ENCODE measurements at places on chromosomes 13 and 19.

DNA sequence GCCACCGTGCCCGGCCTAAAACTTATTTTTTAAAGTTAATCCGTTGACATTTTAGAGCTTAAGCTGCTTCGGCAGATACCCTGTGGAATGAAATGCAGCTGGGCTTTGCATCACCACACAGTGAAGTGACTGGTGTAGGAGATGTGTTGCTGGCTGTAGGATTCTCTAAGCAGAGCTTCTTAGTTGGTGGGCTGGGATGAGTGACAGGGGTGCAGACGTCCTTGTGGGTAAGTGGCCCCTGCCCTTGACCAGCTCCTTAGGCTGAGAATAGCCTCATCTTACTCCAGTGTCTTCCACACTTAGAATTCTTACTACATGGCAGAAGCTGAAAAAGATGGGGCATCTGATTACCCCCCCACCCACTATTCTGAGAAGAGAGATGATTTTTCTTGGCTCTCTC lies 11.6 kb downstream of the GATAD2A start:
- no peak for DNase-seq

- no peak for DNase-seq
Observed at GRCh38 chr13:89401264-89401675, 1730.1 kb downstream of the SLITRK5 start.

DNA sequence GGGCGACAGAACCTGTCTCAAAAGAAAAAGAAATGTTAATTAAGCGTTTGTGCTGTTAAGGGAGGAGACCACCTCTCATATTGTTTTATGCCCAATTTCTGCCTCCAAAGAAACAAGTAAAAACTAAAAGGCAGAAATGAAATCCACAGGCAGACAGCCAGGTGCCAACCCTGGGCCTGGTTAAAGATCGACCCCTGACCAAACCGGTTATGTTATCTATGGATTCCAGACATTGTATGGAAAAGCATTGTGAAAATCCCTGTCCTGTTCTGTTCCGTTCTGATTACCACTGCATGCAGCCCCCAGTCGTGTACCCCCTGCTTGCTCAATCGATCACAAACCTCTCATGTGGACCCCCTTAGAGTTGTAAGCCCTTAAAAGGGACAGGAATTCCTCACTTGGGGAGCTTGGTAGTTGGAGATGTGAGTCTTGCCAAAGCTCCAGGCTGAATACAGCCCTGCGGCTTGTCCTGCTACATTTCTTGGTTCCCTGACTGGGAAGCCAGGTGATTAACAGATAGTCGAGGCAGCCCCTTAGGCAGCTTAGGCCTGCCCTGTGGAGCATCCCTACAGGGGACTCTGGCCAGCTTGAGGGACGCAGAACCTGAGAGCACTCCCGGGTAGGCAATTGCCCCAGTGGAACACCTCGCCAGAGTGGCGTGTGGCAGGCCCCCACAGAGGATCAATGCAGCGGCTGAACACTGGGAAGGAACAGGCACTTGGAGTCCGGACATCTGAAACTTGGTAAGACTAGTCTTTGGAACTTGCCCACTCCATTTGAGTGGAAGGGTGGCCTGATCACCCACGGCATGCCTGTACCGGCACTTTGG lies 748 bp upstream of the ZNF552 start:
- no peak for DNase-seq

- no peak for DNase-seq
Observed at GRCh38 chr19:23522431-23522830, 127.2 kb upstream of the ZNF91 start.

- DNase-seq = no peak
Observed at GRCh38 chr13:25249001-25249543, 38.2 kb downstream of the MTMR6 start.

GRCh38 chr13:39451301-39451700 lies 151.7 kb downstream of the LHFPL6 start:
- DNase-seq = no peak

- no peak for DNase-seq
Observed at GRCh38 chr19:13212759-13213330, 62.6 kb downstream of the IER2 start.

DNA sequence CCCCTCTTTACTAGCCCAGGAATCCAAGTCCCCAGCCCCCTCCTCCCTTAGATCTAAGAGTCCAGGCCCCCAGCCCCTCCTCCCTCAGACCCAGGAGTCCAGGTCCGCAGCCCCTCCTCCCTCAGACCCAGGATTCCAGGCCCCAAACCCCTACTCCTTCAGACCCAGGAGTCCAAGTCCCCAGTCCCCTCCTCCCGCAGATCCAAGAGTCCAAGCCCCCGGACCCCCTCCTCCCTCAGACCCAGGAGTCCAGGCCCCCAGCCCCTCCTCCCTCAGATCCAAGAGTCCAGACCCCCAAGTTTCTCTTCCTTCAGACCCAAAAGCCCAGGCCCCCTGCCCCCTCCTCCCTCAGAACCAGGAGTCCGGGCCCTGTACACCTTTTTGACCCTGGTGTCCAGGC lies 11.5 kb downstream of the SPACA6 start:
- DNase-seq = no peak

DNA sequence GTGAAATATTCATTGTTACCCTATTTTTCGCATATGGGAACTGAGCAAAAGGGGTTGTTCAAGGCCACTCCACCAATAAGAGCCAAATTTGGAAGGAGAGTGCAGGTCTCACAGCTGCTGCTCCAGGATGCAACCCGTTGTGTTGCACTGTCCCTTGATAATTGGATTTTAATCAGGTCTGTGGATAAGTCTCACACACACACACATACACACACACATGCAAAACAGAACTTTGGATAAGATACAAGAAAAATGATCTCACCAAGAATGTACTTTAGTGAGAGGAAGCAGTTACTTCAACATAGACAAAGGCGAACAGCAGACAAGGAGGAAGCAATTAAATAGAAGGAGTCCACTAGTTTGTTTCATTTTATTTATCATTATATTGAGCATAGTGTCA lies 127.3 kb upstream of the EDNRB start:
- no peak for DNase-seq

DNA sequence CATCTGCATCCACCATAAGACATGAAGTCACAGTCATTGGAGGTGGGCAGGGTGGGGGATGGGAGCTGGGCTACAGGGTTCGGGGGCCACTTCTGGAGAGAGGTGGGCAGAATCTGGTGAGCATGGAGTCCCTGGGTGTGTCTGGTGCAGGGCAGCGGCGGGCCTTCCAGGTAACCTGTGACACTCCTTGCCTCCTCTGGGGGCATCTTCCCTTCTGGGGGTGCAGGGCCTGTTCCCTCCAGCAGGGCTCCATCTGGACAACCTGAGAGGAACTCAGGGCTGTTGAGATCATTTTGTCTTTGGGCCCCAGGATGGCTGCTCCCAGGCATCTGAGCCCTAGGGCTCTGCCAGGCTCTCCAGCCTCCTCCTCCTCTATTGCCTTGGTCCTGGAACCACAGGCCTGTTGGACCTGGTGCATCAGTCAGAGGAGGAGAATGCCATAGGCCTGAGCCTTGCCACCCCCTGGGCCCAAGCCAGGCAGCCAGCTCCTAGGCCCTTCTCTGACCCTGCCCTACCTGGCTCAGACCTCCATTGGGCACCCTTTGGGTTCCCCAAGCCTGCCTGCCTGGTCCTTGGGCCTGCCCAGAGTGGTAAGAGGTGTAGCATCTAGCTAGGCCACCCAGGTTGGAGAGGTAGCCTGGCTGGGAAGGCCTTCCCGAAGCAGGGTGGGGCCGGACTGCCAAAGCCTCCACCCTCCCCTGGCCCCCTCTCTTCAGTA lies 13.4 kb downstream of the LYL1 start:
- DNase-seq = peak; percentile 70

DNA sequence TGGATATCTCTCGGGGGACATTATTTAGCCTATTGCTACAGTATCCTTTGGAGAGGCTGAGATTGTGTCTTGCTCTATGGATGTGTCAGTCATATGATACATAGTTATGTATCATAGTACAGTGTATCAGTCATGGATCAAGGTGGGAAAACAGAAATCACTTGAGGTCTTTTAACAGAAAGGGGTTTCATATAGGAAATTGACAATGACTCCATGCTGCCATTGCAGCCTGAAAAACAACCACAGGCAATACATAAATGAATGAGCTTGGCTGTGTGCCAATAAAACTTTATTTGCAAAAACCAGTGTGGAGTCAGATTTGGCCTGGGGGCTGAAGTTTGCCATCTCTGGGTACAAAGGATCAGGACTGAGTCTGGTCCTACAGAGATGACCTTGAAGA lies 35.4 kb downstream of the COLGALT1 start:
- DNase-seq = no peak

- DNase-seq = peak; percentile 56
Observed at GRCh38 chr19:1336079-1336684, 47.5 kb upstream of the NDUFS7 start.

DNA sequence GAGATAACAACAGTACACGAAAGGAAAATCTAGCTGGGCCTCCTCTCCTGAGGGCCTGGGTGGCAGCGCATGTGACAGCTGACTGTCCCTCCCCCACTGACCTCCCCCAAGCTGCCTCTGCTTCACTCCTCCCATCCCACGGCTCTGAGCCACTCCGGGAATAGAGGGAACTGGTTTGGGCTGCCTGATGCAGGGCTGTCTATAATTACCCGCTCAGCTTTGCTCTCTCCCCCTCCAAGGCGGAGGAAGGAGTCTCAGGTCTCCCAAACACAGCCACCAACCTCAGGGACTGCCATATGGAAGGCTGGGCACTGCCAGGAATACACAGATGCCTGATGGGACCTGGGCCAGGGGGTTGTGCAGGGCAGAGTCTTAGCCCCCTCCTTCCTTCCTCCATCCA lies 7.9 kb downstream of the NAPA start:
- no peak for DNase-seq

DNA sequence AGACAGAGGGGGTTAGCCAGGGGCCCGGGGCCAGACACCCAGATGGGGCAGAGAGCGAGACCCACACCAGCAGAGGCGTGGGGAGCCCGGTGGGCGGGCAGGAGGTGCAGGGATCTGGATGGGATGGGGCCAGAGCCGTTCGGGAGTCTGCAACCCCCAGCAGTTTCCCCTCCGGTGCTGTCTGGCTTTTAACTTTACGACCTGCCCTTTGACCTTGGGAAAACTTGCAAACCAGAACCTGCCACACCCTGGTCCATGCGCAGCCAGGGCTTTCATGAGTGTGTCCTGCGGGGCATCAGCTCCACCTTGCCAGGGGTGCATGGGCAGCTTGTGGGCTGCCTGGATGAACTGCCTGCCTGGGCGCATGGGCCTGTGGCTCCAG lies 9.8 kb downstream of the JOSD2 start:
- no peak for DNase-seq

- DNase-seq = no peak
Observed at GRCh38 chr13:64529874-64530485, 2700.2 kb downstream of the PCDH9 start.

Data from GM12892 (cell line).